ENCODE measurements at places on chromosomes 2 and 18.
A peak's percentile ranks its signal among the peaks of the same experiment; 100 is the strongest.

GRCh38 chr18:57789090-57789489, 14.0 kb downstream of the ATP8B1 start:
- DNase-seq, result peak; percentile 67

- no peak for DNase-seq
Measured at GRCh38 chr2:152566728-152567069, 150.6 kb downstream of the PRPF40A start.

- DNase-seq, result no peak
Measured at GRCh38 chr2:14677039-14677438, 44.5 kb downstream of the LRATD1 start.

DNA sequence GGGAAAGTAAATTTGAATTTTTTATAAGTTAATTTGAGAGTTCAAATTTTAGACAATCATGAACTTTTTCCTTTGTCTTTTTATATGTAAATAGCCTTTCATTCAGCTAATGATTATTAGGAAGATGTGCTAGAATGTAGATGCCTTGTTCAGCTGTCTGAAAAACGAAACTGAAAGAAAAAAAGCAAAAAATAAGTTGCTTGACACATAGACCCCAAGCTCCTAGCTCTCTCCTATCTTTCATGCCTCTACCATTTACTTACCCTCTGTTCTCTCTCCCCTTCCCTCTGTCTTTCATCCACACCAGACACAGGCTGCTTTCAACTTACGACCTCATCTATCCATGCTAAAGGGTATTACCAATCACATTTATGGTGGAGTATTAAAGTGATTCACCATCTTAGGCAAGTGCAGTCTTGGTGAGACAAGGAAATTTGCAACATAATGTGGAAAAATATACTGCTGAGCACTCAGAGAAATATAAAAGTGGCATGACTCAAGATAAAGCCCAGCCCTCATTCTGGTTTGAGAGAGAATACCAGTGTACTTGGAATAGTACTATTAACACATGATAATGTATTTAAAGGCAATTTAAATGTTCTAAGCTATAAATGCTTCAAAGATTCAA, 425.6 kb downstream of the SUCLG1 start:
- DNase-seq, result no peak

GRCh38 chr2:96568094-96568493, 31.5 kb downstream of the ARID5A start:
- DNase-seq, result no peak

DNA sequence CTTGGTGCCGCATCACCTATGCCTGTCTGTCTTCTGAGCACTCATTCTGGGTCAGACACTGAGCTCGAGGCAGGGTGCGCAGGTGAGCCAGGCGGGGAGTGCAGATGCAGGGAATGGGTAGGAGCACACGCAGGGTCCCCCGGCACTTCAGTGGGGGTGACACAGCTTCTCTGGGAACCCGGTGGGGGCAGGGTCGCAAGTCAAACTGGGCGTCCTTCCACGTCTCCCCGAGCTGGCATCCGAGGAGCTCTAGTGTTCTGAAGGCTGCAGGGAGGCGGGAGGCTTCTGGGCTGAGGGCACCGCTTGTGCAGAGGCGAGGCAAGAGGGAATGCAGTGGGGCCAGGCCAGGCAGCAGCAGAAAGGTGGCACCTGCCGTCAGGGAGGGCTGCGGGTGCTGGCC, 86.0 kb downstream of the DGKD start:
- DNase-seq, result no peak

DNA sequence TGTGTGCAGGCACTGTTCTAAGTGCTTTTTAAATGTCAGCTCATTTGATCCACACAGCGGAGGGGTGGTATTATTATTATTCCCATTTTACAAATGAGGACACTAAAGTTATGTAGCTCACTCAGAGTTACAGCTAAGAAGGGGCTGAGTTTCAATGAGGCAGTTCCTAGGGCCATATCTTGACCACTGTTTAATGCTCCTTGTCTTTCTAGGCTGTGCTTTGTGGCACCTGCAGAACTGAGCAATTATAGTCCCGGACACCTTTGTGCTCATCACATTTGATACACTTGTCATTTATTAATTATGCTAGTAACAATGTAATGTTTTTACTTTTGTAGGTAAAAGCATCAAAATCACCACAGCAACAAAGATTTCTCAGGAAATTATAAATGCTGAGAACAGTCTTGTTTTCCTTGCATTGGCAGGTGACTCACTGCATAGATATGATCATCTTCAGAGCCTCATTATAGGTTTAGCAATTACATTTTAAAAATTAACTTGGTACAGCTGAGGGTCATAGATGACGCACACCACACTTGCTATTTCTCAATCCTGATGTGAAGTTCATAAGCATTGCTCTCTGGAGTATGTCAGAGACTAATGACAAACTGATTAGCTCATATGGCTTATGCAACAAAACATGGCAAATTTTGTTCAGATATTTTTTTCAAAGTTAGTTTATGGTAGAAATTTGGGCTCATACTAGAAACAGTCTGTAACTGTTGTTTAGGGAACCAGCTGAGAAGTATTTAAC, 366.8 kb downstream of the TGIF1 start:
- DNase-seq, result peak; percentile 97

DNA sequence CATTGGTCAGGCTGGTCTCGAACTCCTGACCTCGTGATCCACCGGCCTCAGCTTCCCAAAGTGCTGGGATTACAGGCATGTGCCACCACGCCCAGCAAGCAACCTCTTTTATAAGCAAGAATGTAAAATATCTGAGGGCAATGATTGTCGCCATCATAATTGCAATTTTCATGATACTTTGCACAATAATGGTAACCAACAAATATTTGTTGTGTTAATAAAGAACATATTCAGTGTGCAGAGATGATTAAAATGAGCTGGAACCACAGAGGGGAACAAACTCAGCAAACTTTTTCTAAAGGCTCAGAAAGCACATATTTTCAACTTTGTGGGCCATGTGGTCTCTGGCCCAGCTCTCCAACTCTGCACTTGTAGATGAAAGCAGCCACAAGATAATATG, 115.2 kb upstream of the SIX2 start:
- no peak for DNase-seq

- DNase-seq, result no peak
Measured at GRCh38 chr18:31658670-31659575, 25.5 kb downstream of the B4GALT6 start.

DNA sequence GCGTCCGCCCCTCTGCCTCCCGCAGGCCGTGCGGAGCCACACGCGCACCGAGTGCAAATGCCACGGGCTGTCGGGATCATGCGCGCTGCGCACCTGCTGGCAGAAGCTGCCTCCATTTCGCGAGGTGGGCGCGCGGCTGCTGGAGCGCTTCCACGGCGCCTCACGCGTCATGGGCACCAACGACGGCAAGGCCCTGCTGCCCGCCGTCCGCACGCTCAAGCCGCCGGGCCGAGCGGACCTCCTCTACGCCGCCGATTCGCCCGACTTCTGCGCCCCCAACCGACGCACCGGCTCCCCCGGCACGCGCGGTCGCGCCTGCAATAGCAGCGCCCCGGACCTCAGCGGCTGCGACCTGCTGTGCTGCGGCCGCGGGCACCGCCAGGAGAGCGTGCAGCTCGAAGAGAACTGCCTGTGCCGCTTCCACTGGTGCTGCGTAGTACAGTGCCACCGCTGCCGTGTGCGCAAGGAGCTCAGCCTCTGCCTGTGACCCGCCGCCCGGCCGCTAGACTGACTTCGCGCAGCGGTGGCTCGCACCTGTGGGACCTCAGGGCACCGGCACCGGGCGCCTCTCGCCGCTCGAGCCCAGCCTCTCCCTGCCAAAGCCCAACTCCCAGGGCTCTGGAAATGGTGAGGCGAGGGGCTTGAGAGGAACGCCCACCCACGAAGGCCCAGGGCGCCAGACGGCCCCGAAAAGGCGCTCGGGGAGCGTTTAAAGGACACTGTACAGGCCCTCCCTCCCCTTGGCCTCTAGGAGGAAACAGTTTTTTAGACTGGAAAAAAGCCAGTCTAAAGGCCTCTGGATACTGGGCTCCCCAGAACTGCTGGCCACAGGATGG, 7.1 kb upstream of the WNT10A start:
- no peak for DNase-seq

DNA sequence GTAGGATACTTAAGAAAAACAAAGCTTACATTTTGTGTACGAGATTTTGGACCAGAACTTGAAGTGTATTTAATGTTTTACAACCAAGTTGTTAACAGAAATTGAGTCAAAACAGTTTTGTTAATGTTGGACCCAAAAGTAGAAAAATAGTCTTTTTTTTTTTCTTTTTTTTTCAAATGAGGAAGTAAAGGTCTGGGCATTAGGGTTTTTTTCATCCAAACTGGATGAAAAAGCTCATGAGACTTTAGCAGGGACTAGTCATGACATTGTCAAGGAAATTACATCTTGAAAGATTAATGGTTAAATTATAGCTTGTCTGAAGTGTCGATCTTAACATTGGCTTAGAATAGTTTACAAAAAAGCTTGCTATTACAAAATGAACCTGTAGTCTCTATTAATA, 32.3 kb downstream of the CCNT2 start:
- DNase-seq, result no peak

DNA sequence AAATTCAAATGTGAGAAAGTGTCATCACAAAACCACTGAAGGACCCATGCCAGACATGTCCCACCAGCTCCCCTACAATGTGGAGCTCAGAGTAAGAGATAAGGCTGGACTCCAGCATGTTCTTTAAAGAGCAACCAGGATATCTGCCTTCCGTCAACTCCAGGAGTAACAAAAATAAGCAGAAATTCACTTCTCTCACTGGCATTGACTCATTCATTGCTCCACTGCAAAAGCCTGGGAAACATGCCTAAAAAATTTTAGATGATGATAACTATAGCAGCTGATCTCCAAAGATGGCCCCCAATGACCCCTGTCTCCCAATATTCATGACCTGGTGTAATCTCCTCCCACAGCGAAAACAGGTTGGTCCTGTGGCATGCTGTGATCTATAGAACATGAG, 314.5 kb downstream of the NCKAP5 start:
- DNase-seq, result no peak

- DNase-seq, result no peak
Measured at GRCh38 chr2:64905338-64906024, 83.7 kb upstream of the SLC1A4 start.

DNA sequence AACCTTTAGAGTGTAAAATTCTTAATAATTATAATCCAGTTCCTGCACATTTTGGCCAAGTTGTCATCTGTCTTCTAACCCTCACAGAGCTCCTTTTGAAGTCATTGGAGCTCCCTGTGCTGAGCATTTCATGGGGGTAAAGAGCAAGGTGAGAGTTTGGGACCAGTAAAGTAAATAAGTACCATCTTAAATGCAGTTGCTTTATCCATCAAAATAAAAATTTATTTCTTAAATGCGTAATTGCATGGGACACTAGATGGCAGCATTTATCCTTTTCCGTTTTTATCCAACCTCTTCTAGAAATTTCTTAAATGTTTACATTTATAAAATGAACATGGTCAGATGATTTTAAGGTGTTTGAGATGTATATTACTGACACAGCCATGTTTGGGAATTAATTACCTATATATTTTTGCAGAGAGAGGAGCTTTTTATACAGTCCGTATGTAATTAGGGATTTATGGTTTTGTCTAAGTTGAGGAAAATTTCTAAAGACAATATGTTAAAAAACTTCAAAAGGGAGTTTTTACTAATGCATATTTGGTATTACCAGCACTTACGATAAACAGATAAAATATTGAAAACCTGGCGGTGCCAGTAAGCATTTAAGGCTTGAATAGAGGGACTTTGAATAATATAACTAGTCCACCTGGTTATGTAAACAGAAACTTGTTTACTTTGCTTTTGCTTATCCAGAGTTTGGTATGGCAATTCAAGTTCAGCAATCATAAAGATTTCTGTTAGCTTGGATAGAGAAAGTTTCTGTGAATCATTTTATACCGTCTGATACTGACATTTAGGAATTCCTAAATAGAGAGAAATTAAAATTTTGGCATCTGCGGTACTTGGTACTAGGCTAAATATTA, 54.5 kb downstream of the ACSL3 start:
- no peak for DNase-seq

GRCh38 chr2:8997631-8998030, 5.9 kb downstream of the MBOAT2 start:
- no peak for DNase-seq

- no peak for DNase-seq
Measured at GRCh38 chr2:168169097-168169745, 78.2 kb downstream of the STK39 start.

GRCh38 chr18:59565957-59566356, 131.3 kb downstream of the CCBE1 start:
- no peak for DNase-seq

DNA sequence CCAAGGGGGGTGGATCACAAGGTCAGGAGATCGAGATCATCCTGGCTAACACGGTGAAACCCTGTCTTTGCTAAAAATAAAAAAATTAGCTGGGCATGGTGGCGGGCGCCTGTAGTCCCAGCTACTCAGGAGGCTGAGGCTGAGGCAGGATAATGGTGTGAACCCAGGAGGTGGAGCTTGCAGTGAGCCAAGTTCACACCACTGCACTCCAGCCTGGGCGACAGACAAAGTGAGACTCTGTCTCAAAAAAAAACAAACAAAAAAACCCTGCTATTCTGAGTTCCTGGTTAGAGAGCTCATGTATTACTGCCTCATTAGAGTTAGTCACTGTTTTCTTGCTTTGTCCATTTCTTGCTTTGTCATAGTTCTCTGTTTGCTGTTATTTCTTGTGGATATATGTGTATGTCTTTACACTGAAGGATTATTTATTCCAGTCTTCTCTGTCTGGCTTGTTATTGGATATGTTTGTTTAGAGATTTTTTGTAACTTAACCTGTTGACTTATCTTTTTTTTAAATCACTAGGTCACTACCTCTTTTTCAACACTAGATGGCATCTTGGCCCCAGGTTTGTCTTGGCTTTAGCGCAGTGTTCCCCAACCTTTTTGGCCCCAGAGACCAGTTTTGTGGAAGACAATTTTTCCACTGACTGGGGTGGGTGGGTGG, 17.0 kb downstream of the TTLL4 start:
- DNase-seq, result no peak

DNA sequence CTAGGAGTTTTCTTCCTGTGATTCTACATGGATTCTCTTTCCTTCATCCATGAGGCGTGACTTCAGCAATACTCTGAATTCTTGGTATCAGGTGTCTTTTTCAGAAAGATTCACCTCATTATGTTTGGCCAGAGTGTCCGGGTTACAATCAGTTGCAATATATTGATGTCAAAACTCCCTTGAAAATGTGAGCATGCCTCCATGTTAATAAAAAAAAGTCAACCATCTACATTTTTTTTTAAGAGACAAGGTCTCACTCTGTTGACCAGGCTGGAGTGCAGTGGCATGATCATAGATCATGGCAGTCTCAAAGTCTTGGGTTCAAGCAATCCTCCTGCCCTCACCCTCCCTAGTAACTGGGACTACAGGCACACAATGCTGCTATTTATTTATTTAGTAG, 80.9 kb upstream of the NEUROD1 start:
- DNase-seq, result no peak

DNA sequence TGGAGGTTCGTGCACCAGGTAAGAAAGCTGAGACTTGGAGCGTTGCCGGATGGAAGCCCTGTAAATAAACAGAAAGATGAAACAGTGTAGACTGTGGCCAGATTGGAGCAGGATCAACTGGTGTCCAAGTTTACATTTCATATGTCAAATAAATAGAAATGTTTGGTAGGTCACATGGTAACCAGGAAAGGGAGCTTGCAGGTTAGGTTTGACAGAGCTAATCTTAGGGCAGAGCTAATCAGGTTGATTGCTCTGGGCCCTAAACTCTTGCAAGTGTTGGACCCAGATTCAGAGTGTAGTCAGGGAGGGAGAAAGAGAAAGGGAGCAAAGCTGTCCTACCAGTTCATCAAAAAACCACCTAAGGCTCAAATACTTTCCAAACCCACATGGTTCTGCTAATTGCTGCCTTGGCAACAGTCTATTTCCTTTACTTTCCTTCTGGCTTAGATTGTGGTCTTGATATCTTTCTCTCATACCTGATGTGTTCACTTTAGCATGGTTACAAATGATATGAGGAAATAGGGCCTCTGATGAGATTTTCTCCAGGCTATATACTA, 63.2 kb downstream of the G6PC2 start:
- no peak for DNase-seq

Measured in fibroblast of skin of left quadriceps (primary cell).